ENCODE measurements at places on chromosomes 16 and 17. TPM values are rescaled to one million over a fixed set of nuclear protein-coding genes. Genes with fewer than 3 reads are reported as not detected.

The KRT222 gene
- not detected for total RNA-seq

- DNase-seq: no peak
Observed at GRCh38 chr17:58956997-58957724, 149.5 kb downstream of the TRIM37 start.

GRCh38 chr17:59427425-59427921, 96.0 kb downstream of the YPEL2 start:
- DNase-seq: no peak

GRCh38 chr17:21482189-21482865, 106.2 kb downstream of the KCNJ12 start:
- no peak for DNase-seq

GRCh38 chr17:59601130-59601529, 18.6 kb upstream of the CLTC start:
- no peak for DNase-seq

The KRT36 gene
- not detected for total RNA-seq

DNA sequence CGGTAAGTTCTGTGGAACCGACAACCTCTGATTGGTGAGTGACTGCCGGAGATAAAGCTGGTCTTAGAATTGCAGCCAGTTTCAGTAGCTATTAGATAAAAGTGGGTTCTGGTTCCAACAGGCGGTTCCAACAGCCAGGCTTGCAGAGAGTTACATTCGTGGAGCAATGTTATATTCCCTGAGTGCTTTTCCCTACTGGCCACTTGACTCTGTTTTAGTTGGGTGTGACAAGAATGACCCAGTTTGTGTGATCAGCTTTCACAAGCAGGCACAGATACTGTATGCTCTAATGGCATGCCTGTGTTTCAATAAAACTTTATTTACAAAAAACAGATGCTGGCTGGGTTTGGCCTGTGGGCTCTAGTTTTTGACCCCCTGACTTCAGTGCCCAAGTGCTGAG, 196.6 kb downstream of the SNX29 start:
- no peak for DNase-seq

DNA sequence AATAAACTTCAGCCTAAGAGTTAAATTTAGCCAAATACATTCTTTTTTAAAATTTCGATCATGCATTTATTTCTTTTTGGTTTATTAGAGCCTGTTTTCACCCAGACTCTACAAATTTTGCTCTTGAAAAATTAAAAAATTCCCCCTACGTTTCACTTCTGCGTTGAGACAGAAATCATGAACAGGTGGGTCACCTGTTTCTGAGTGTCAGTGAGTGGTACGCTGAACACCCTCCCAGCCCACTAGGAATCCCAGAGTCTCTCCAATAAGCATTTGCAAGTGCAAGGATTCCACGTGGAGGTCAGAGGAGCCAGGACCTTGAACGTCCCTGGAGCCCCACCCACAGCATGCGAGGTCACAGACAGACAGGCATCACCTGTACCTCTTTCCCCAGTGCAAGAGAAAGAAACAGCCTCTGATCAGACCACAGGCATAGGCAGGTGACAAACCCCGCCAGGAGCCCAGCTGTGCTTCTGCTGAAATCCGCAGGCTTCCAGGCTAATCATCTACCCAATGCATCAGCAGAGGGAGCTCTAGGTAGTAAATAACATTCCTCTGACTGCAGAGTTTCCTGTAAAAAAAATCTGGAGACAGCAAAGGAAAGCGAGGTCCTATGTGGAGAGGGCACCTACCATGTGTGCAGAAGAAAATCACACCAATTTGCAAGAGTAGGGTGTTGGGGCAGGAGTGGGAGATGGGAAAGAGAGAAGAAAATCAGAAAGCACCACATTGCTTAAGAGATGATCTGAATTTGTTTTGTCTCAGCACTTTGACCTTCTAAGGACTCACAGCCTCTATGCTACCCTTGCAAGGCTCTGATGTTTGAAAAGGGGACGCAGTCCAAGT, 5.9 kb upstream of the XYLT1 start:
- DNase-seq: no peak

The CX3CL1 gene
- 11.6 TPM for total RNA-seq

GRCh38 chr17:927611-928461, 51.7 kb downstream of the NXN start:
- no peak for DNase-seq

- no peak for DNase-seq
Observed at GRCh38 chr17:42315402-42316156, 27.3 kb downstream of the STAT5A start.

The OMG gene
- not detected for total RNA-seq

The SPECC1 gene
- total RNA-seq: 8.5 TPM

The OR4D2 gene
- total RNA-seq: not detected

DNA sequence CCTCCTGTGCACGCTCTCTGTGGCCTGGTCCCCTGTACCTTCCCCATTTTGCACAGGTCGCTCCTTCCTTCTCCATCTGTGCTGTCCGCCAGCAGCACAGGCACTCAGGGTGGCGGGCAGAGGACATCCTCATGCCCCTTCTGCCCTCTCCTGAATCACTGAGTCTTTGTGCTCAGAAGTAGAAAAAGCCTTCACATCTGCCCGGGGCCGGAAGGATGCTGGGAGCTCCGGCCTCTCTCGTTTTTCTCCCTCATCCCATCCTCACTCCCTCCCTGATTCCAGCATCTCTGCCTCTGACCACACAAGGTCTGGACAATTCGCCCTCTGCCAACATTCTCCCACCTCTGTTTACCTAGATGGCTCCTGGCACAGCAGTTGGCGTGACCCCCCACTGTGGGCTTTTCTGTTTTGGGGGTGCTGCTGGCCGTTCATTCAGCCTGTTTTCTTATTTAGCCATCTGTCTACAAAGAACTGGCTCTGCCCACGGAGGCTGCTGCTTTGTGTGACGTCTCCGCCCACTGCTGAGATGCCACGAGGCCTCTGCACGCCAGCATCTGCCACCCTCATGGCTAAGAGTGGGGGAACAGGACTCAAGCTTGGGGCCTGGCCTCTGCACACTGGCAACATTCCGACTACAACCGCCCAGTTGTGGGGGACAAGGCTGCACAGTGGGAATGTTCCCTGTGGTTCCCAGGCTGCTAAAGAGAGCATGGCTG, 36.7 kb downstream of the SEC14L5 start:
- DNase-seq: no peak
